ENCODE measurements at places on chromosomes 16 and 17.

DNA sequence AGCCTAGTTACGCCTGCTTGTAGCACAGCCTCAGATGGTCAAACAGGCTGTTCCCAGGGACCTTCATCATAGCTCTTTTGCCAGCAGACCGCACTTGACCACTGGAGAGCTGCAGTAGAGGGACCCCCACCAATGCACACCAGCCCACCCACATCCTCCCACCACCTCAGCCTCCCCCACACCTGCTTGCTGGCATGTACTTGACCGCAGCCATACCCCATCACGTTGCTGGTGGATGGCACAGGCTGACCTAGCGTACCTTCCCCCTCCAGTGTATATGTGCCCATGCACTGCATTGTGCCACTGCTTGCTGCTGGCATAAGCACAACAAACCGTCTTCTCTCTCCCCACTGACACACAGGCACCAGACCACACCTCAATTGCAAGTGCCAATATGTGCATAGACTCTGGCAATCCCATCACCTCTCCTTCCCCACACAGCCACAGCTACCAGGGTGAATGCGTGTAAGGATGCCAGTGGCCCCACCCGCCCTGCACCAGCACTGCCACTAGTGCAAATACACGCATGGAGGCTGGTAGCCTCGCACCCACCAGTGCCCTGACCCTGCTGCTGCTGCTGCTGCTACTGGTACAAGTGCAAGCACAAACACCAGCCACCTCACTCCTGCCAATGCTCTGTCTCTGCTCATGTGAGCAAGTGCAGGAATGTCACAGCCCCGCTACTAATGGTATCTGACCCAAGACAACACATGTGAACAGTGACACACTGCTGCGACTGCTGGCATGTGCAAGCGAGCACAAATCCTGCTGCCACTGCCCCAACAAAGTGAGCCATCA, 1377.6 kb downstream of the CDH11 start:
- DNase-seq: no peak

GRCh38 chr17:7027335-7027734, 4.5 kb downstream of the BCL6B start:
- no peak for DNase-seq

- DNase-seq: no peak
These were observed 712 bp downstream of the HOXB4 start for GRCh38 chr17:48577330-48577945.

DNA sequence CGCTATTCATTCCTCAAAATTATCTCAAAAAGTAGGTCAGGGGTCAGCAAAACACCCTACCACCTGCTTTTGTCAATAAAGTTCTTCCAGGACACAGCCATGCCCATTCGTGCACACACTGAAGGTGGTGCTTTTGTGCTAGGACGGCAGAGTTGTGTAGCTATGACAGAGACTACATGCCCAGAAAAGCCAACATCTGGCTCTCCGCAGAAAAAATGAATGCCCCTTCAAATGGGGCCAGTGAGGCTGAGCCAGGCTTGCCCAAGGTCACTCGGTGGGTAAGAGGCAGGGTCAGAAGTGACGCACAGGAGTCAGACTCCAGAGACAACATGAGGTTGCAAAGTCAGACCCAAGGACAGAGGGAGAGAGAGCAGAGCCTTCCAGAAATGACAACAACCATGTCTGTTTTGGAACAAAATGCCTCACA, 200.1 kb downstream of the XYLT1 start:
- no peak for DNase-seq

- no peak for DNase-seq
These were observed 4.7 kb downstream of the ZNF598 start for GRCh38 chr16:2004795-2005517.

- peak; percentile 20 for DNase-seq
These were observed 2.1 kb upstream of the IRX5 start for GRCh38 chr16:54928411-54929089.

GRCh38 chr16:24789881-24790280, 55.9 kb upstream of the SLC5A11 start:
- DNase-seq: no peak

- no peak for DNase-seq
These were observed 113.4 kb upstream of the PMFBP1 start for GRCh38 chr16:72285324-72285723.

DNA sequence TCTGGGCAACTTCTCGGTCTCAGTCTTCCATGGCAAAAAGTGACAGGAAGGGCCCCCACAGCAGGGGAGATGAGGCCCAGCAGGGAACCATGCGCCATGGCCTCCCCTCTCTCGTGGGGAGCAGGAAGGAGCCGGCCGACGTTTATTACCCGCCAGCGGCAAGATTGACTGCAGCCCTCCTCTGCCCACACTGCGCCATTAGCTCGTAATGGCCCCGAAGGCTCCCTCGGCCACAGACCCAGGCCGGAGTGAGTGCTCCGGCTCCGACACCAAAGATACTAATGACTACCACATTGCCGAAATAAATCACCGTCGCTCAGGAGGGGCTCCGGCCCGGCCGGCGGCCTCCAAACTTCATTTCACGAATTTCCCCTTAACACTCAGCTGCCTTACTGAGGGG, 226.9 kb downstream of the C16orf78 start:
- no peak for DNase-seq

GRCh38 chr17:42271779-42272035, 4.5 kb downstream of the STAT5B start:
- no peak for DNase-seq

DNA sequence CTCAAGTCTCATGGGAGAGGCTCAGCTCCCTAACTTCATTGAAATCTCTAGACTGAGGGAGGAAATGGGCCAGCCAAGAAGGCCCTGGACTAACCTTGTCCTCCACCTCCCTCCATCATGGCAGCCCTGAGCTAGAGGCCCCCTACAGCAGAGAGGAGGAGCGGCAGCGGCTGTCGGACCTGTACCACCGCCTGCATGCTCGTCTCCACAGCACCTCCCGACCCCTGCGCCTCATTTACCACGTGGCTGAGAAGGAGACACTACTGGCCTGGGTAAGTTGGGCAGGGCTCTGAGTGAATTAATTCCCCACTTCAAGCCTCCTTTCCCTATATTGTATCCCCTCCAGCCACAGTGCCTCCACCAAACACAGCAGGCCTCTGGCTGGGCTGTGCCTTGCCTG, 3.8 kb upstream of the SYCE1L start:
- no peak for DNase-seq

GRCh38 chr16:1100084-1100800, 4.2 kb upstream of the C1QTNF8 start:
- no peak for DNase-seq

DNA sequence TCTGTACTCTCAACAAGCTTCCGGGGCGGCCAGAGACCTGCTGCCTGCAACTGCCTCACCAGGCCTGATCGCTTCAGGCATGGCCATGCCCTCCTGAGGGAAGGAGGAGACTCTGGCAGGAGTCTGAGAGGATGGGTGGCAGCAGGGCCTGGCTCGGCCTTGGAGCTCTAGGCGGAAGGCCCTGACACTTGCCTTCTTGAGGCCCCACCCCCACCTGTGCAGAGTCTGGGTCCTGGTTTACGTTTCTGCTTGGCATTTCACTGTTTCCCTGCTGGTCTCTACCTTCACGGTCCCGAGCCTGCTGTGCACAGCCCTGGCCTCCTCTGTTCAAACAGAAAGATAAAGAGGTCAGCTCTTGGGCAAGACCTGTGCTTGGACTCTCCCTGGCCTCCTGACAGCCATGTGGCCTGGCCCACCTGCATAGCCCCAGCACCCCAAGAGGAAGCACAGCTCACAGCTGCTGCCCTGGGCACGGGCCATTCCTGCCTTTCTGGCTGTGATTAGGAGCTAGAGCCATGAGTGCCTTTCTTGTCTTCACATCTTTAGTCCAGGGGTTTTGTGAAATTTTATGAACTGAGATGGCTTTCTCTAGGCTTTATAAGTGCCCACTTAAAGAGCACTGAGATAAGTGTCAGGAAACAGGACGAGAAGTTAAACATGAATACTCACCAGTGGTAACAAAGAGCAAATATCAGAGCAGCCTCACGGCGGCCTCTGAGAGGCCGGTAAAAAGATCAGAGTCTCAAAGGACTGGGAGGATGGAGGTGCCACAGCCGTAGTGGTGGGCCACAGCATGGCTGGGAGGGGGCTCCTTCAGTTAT, 25.6 kb upstream of the MTSS2 start:
- DNase-seq: no peak

GRCh38 chr16:79012671-79013434, 587.7 kb downstream of the MAF start:
- DNase-seq: no peak
